ENCODE measurements at places on chromosomes 6 and 20.

GRCh38 chr20:60010689-60011458, 52.7 kb downstream of the CDH26 start:
- no peak for DNase-seq

GRCh38 chr20:25394276-25394675, 3.6 kb upstream of the ABHD12 start:
- no peak for DNase-seq

DNA sequence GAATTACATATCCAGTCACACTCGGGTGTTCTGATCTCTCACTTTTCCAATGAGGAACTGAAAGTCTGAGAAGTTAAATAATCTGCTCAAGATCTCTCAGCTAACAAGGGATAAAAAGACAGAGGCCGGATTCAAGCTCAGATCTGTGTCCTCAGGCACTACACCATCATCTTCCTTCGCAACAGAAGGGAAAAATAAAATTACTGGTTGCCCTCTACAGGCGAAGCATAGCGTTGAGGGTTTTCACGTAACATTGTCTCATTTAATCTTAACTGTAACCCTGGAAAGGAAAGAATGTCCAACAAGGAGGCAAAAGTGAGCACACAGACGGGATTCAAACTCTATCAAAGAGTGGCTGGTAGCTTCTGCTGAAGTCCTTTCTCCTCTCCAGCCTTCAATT, 67.8 kb upstream of the ANKEF1 start:
- DNase-seq: no peak

GRCh38 chr6:135298455-135298854, 117.3 kb downstream of the MYB start:
- DNase-seq: no peak

DNA sequence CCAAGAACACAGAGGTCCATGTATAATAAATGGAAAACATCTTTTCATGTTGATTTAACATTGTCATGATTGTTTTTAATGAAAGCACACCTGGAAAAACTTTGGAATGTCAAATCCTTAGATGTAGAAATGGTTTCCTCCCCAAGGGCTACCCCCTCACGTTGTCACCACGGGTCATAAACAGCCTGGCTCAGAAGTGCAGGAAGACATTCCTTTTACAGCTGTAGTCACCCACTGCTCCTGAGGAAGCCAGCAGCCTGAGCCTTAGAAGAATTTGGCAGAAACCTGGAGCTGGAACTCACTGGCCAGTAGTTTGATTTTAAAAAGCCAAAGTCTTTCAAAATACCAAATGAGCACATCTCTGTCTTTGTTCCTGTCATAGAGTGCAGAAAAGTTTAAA, 23.7 kb downstream of the ADGRF5 start:
- DNase-seq: no peak

DNA sequence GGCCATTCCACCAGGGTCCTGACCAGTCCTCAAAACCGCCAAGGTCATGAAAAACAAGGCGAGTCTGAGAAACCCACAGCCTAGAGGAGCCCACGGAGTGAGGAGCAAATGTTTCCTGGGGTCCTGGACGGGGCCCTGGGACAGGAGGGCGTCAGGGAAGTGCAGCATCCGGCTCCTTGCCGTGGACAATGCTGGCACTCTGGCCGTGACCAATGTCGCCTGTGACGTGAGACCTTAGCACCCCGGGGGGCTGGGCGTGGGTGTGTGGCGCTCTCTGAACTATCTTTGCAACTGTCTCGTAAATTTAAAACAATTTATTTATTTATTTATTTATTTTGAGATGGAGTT, 34.1 kb upstream of the SLCO4A1 start:
- DNase-seq: no peak

- DNase-seq: no peak
Measured at GRCh38 chr20:5748246-5748645, 2.0 kb upstream of the SHLD1 start.

- no peak for DNase-seq
Measured at GRCh38 chr6:56368491-56368890, 121.1 kb upstream of the COL21A1 start.

GRCh38 chr20:38277691-38278090, 17.2 kb upstream of the KIAA1755 start:
- DNase-seq: no peak

- no peak for DNase-seq
Measured at GRCh38 chr20:2150660-2151059, 49.0 kb downstream of the STK35 start.

DNA sequence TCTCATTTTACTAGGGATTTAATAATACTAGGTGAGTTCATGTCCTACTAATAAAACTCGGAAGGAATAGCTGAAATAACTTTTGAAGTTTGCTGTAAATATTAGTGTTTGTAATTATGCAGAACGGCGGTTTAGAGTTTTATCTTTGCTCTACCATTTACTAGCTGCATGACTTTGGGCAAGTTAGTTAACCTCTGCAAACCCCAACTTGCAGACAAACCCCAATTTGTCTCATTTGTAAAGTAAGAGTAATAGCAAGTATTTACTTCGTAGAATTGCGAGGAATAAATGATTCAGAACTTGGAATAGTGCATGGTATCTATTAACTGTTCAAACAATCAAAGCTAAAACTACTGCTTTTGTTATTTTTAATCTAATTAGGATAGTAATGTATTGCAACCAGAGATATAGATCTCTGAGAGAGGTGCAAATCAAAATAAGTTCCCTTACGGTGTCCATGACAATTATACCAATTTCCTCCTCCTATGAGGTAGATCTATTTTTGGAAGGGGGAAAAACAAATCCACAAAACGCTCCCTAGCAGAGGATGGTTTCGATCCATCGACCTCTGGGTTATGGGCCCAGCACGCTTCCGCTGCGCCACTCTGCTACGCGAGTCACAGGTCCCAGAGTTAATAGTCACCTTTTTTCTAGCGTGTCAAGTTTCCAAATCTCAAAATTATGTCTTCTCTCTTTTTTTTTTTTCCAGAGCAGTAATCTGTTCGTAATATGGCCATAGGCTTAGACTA, 35.1 kb upstream of the BTN3A2 start:
- no peak for DNase-seq

- no peak for DNase-seq
Measured at GRCh38 chr6:45419571-45420082, 41.9 kb upstream of the SUPT3H start.

DNA sequence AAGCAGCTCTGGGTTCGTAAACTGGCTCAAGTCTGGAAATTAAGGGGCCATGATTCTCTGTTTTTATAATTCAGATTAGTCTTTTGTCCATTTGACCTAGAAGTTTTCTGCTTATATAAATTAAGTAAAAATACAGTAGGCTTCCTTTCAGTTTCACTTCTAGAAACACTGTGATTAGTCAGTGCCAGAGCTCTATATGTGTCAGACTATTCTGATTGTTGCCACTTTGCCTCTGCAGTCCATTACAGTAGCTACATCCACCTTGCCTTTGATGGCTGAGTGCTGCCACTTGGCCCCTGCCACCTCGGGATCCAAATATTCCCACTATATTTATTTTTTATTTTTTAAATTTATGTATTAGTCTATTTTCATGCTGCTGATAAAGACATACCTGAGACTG, 7.9 kb downstream of the ZC2HC1B start:
- no peak for DNase-seq

- no peak for DNase-seq
Measured at GRCh38 chr6:3620389-3620788, 131.1 kb downstream of the PXDC1 start.

DNA sequence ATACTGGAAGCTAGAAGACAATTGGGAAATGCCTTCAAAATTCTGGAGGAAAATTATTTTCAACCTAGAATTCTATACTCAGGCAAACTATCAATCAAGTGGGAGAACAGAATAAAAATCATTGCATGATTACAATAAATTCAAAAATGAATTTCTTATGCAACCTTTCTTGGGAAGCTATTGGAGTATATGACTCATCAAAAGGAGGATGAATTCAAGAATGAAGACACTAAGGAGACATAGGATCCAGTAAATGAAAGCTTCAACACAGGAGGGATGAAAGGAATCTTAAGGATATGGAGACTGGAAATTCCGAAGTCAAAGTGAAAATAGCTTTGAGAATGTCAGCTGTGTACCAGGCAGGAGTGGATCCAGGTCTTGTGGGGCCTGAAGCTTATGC, 12.6 kb upstream of the UBR2 start:
- DNase-seq: no peak

DNA sequence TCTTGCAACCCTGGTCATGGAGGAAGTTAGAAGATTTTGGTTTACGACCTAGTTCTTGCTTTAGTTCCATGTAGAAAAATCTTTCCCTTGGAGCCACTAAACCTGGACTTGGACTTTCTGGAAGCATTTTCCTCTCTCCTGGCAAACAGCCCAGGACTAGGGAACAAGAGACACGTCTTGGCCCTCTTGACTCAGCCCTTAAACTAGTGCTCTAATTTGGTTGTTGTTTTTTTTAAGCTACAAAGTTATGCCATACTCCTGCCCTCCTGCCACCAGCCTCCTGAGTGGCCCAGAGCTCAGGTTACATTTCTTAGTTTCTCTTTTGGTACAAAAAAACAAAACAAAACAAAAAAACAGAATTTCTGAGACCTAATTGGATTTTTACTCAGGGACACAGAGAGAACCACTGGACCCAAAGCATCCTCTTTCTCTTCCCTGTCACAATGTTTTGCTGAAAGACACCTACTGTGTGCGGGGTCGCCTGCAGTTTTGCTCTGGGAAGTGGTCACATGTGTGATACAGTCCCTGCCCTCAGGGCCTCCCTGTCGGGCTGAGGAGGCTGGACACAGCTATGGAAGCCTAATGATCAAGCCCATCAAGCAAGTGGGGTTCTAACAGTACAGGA, 32.3 kb upstream of the SCUBE3 start:
- no peak for DNase-seq

GRCh38 chr20:10963717-10964266, 290.0 kb upstream of the JAG1 start:
- no peak for DNase-seq

DNA sequence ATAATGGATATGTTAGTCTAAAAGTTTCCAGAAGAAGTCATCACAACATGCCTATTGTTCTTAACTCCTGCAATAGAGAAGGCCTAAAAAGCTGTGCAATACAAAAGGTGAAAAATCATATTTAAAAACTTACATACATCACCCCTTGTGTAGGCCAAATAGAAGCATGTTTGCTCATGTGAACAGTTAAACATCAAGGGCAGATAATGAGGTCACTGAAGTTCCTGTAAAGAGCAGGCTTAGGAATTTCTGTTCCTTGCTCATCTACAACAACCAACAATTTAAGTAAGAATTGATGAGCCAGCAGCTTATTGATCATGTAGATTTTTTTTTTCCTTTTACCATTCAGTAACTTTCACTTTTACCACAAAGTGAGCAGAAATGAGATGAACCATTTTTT, 7.5 kb upstream of the NUP153 start:
- DNase-seq: no peak

DNA sequence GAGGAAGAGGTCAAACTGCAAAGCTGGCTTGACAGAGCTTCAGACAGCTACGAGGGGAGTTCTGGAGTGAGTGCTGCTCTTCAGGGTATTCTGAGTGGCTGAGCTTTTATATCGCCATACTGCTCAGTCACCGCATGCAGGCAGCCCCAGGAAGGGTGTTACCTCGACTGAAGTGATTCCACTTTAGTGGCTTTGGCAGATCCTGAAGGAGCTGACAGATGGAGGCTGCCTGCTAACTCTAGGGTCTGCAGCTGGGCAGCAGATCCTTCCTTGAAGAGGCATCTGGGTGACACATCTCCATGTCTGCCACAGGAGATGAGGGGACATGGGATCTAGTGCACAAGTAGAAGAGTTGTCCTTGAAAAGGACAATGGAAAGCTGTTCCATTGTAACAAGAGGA, 3.7 kb upstream of the DEK start:
- DNase-seq: no peak

DNA sequence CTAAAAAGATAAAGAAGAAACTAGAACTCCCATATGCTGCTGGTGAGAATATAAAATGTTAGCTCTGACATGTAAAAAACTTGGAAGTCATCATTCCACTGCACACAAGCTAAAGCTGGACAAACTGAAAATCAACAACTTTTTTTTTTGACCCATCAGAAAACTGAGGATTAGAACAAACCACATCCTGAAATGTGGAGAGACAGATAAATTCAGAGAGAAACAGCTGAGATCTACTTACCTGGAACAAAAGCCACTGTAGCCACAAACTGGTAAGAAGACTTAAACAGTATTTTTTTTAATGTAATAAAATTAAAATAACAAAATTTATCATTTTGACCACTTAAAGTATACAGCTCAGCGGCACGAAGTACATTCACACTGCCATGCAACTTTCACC, 408.5 kb upstream of the RGS17 start:
- DNase-seq: no peak

DNA sequence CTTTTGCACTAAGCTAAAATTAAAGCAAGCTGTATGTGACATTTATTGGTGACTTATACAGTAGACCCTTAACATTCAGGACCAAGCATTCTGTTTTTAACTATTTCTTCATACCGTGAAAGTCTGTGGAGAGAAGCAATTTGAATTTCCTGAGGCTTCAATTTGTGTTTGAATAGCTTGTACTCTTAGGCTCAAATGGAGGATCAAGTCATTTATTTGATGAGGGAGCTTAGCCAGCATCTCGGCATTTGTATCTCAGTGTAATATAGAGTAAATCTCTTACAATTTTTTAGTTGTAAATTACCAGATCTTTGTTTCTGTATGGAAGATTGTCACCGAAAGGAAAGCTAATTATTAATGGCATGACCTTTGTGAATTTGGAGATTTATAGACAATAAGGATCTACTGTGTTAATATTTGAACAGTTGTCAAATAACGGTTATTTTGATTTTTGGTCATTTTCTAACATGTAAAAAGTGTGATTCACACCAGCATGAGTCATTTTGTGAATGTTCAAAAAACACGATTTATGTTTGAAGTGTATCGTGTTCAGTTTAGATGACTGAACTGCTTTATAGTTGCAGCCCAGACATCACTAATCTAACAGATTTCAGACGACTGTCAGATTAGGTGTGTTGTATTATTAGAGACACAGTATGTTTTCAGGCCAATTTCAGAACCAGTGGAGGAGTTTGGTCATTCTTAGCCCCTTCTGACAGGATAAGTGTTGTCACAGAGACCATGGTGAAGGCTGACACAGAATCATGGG, 332.9 kb downstream of the CDKAL1 start:
- DNase-seq: no peak
